ENCODE measurements at places on chromosomes 2 and 18.

DNA sequence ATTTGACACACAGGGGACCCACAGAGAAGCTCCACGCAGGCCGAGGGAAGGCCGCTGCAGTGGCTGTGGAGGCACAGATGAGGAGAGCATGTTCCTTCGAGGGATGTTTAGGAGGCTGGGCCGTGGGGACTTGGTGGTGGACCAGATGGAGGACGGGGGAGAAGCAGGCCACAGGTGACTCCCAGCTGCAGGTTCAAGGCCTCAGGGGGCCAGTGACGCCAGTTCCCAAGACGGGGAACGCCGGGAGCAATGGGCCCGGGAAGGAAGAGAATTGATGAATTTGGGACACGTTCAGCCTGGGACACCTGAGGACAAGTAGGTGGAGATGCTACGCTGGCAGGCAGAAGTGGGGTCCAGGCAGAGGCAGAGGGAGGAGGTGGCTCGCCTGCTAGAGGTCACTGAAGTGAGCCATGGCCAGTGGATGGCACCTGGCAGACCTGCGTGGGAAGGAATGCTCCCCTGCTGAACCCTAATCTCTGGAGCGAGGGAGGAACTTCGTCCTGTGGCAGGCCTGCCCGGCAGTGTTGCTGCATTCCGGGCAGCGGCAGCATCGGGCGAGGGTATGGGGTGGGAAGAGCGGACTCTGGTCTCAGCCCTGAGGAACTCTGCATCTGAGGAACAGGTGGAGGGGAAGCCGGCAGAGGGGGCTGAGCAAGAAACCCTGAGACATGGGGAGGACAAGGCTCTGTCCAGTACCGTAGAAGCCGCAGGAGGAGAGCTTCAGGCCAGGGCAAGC, 25.2 kb upstream of the HPCAL1 start:
- no peak for DNase-seq

GRCh38 chr2:171568089-171568488, 45.8 kb downstream of the CYBRD1 start:
- DNase-seq, result no peak

- peak; percentile 36 for DNase-seq
Measured at GRCh38 chr2:37156071-37156856, 516 bp downstream of the EIF2AK2 start.

DNA sequence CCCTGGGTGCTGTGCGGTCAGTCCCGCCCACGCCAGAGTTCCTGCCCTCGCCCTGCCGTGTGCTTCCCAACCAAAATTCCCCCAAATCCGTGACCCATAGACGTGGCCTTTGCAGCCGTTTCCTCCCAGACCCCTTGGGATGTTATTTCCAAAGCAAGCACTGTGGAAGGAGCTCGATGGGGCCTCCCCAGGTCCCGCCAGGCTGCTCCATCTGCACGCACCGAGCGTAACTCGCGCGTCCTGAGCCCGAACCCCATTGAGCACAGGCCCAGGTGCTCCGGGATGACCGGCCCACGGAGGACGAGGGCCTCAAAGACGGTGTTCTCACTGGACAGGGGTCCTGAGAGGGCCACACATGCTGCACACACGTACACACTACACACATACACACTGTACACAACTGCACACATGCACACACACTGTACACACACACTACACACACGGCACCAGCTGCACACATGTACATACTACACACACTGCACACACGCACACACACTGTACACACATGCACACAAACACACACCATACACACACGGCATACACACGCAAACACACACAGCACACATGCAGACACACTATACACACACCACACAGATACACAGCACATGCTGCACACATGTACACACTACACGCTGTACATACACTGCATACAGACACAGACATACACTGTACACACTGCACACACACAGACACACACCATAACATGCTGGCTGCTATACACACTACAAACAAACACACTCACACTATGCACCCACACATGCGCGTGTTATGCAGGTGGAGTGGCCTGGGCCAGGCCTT, 431.2 kb upstream of the SALL3 start:
- no peak for DNase-seq

- no peak for DNase-seq
Measured at GRCh38 chr18:22283397-22283796, 114.0 kb downstream of the GATA6 start.

- no peak for DNase-seq
Measured at GRCh38 chr2:7758073-7758759, 841.0 kb downstream of the RNF144A start.
